ENCODE measurements at places on chromosomes 4 and X. TPM values are rescaled to one million over a fixed set of nuclear protein-coding genes. Genes with fewer than 3 reads are reported as not detected.

Gene FGF13
- total RNA-seq, result 5.9 TPM

Gene MAGEB2
- total RNA-seq, result not detected

Gene GRID2
- not detected for total RNA-seq

Gene C4orf46
- total RNA-seq, result 6.5 TPM

Gene PAGE1
- not detected for total RNA-seq
